Activated CD4-positive, alpha-beta T cell treated with anti-CD3 and anti-CD28 coated beads, Interleukin-2, amount 50 U/mL, for 24 hours (primary cell): ENCODE measurements at places on chromosomes 2 and 18.

DNA sequence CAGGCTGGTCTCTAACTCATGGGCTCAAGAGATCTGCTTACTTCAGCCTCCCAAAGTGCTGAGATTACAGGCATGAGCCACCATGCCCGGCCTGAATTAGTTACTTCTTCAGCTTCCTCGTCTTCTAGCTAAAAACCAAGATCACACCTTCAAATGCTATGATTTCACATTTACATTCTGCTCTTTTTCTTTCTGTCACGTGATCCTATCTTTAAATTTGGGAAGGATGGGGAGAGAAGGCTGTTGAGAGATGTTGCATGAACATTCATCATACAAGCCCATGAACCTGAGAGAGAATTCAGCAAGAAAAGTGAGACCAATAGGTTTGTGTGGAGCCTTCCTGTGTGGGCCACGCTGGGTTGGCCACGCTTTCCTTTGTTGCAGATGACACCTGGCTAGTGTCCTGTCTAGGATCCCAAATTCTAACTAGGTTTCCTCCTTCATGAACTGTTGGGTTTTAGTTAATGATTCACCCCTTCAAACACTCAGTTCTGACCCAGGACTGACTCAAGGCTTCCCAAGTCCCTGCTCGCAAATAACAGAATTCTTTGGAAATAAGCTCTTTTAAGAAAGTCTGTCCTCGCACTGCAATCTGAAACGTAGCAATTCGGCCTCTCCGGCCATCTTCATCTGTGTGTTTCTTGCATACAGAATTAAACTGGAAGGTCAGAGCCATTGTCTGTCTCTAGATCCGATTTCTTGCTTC lies 57.3 kb upstream of the CREB1 start:
- DNase-seq = no peak

DNA sequence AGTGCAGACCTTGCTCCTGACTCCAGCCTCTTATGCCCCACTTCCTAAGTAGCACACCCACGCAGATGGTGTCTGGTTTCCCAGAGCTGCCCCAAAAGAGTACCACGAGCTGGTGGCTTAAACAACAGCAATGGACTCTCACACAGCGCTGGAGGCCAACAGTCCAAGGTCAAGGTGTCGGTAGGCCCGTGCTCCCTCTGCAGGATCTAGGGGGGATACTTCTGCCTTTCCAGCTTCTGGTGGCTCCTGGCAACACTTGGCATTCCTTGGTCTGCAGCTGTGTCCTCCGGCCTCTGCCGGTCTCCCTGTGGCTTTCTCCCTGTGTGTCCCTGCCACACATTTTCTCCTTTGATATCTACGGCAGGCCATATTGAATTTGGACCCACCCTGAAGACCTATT lies 99.0 kb downstream of the TSHZ1 start:
- DNase-seq = no peak

GRCh38 chr18:44881461-44882162 lies 200.9 kb downstream of the SETBP1 start:
- DNase-seq = no peak

DNA sequence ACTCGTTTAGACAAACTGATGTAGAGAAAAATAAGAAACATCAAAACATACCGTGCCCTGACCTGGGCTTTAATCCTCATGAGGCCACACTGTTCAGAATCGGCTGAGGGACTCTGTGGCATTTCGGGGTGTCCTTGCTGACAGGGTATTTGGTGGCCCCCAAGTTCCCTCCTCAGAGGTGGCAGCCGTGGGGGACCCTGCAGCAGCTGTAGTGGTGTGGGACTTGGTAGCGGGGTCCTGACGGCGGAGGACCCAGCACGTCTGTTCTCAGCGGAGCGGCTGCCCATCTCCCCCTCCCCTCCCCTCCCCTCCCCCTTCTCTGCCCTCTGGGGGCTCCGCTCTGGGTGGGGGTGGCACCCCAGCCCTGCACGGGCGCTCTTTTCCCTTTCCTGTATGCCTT lies 18.4 kb downstream of the KCNG2 start:
- DNase-seq = no peak

GRCh38 chr18:46060359-46060841 lies 11.7 kb downstream of the PSTPIP2 start:
- DNase-seq = no peak

DNA sequence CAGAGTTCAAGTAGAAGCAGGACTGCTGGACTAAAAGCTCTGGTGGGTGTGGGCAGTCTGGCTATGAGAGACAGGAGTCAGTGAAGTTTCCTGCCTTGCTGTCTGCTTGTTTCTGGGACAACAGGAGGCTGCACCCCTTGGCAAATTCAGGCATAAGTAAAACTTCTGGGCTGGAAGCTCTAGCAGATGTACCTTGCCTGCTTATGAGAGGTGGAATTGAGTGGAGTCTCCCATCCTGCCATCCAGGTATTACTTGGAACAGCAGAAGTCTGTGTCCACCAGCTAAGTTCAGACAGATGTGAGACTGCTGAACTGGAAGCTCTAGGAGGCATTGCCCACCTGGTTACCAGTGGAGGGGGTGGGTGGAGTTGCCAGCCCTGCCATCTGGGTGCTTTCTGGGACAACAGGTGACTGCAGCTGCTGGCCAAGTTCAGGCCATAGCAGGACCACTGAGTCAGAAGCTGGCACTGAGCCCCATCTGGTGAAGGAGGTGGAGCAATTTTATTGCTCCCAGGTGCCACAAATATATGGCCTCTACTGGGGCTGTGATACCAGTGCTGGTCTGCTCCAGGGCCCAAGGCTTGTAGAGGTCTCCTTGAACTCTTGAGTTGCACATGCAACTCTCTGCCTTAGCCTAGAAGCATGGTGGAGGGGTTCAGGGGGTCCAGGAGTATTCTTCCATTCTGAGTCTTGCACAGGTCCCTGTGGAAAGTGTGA lies 199.4 kb upstream of the FN1 start:
- no peak for DNase-seq

DNA sequence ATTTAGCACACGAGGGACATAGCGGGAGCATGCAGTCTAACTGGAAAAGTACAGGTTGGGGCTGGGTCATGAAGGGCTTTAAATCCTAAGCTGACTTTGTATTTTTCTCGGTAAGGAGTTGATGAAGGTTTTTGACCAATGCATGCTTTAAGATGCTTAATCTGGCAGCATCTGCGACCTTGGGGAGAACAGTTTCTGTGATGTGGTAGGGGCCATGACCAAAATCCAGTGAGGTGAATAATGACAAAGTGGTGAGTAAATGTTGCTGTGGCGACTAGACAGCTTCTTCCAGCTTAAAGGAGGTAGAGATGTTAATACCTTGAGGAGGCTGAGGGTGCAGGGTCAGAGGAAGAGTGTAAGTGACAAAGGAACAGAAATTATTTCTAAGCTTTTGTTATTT lies 174.6 kb upstream of the ALPP start:
- no peak for DNase-seq

DNA sequence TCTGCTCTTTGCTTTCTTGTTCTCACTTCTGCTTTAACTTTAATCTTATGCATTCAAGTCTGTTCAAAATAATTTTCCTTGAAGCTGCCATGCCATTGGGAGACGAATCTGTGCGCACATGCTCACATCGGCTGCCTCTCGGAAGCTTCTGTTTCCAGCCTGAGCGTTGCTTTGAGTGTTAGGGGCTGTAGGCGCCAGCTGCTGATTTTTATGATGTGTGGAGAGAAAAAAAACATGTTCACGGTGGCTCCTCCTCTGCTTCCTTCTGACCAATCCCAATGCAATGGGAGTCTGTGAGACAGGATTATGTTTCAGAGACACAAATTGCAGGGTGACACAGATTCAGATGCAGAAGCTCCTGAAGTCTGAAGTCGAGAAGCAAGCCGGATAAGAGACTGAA lies at the start of gene MC4R:
TSS of gene MC4R (minus strand) at position 180 of the 400 bp plus-strand sequence. CDS start 426 bp downstream, outside the sequence.
- DNase-seq = no peak

GRCh38 chr18:53644799-53645471 lies 579.5 kb downstream of the MBD2 start:
- no peak for DNase-seq

DNA sequence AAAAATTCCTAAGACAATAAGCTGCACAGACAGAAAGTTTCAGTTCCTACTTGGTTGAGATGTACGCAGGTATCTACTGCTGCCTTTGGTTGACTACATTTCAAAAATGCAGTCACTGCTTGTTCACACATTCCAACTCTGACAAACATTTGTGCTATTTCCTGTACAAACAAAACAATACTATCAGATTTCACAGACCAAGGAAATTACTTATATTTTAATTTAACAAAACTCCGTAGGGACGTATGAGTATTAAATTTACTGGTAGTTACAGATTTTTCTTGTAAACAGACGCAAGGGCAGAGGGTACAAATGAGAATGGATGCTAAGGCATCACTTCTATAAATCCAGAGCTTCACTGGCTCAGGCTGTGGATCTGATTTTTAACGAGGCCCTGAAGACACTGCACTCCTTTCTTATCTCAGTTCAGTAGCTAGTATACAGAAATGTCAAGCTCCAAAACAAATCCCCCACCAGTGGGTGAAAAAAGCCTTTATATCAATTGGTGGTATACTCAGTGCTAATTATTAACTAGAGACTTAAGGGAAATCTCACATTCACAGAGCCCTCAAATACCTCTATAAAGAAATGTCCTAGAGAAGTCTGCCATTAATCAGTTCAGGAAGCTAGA lies 31.7 kb upstream of the TTC32 start:
- no peak for DNase-seq

DNA sequence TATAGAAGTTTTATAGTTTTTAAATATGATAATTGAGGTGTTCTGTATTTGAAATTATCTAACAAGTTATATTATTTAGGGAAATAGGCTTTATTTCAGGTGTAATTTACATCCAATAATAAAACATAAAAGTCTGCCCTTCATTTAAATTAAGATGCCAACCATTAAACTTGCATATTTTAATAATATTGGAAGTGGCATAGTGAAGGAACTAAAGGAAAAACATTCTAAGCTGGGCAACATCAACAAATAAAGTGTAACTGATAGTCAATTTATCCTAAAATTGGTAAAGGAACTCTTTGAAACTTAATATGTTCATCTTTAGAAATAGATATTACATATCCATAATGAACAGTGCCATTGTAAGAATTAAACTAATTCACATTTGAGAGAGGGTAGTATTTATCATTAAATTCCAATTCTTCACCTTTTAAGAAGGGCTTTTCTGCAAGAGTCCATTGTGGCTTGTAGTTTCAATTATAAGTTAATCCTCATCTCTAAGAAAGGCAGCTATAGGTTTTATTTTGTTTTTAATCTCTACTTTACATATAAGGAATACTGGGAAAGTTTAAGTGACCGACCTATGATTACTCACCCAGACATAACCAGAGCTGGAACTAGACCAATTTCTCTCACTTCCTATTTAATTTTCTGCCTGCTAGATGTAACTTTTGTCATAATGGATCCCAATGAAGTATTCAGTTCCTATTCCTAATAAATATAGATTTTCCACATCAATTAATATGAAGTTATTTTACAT lies 401.6 kb downstream of the XIRP2 start:
- no peak for DNase-seq

DNA sequence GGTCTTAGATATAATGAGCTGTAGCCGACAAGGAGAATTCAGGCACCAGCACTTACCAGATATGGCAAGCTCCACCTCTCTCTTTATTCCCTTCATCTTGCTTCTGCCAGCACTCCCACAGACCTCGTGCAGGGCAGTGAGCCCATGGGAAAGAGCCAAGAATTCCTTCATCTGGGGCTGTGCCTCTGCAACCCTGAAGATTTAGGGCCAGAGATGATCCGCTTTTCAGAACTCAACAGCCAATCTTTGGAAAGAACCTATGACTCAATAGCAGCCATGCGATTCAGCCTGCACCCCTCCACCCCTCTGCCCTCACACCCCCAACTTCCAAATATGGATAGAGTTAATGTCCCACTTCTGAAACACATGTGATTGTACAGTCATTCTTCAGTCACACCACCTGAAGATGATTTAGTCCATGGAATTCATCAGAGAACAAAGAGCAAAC lies 533.7 kb upstream of the TNP1 start:
- no peak for DNase-seq

DNA sequence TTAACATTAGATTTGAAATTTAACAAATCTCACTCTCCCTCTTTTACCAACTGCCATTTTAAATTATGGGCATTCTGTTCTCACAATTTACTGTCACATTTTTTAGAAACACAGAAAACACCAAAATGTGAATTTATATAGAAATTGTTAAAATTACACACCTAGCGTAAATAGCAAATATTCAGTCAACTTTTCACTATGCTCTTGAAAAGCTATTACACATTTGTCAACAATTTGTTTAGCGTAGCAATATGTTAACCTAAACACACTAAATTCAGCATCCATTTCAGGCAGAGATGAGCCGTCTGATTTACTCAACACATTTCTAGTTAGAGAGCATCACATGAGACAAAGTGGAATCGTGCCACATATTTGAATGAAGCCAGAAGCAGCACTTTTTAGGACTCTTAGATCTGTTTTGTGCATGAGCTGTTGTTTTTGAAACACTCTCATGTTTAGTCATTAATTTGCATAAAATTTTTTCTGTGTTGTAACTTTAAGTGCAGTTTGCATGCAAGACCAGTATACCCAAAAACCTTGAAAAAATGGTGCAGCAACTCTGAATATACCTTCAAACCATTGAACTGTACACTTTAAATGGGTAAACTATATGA lies 8.2 kb downstream of the TTC32 start:
- no peak for DNase-seq

DNA sequence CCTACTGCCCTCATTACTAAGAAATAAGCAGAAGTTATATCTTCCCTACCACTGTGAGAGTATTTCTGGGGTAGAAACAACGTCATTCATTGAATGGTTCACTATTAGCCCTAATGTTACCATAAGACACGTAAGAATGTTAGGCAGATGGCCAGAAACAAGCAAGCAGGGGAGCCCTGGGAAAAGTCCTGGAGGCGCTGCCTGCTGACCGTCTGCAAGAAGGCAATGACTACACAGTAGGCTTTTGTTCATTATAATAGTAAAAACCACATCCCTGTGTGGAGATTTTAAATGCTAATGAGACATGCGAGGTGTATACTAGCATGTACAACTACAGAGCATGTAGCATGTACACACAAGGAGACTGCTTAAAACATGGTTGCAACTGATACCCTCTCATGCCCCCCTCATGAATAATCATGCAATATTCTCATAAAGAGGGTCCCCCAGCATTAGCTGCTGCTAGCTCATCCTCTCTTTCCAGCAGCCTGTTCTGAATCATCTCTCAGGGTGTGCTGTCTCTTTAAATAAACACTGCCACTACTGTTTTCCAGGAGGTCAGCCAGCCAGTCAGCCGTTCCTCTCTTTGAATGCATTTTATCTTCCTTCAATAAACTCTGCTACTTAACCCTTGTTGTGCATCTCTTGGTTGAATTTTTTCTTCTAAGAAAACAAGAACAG lies 23.6 kb downstream of the SUCLG1 start:
- DNase-seq = no peak

- DNase-seq = no peak
Observed at GRCh38 chr2:190283783-190284182, 35.8 kb downstream of the HIBCH start.
